ENCODE measurements at places on chromosomes 11 and 22.

DNA sequence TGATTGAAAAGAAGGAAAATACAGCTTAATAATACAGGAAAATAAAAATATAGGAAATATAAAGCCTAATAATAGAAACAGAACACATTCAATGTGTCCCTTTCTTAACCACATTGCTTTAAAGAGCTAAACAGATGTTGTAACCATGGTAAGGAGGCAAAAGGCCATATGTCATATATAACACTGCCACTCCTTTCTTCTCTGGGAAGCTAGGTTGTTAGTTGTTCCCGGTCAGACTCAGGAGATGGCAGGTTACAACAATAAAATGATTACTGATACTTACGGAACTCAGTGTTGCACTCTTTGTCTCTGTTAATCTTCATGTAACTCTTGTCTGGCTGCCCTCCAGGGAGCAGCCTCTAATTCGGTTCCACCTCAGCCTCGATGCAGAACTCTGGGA is 134.7 kb upstream of the PGR start:
- H3K27me3 ChIP-seq: no peaks in the 10 kb centered on the region
- H3K27ac ChIP-seq: no peak overlapping the region
- H3K36me3 ChIP-seq: no peaks in the 10 kb centered on the region
- H3K4me3 ChIP-seq: no peak overlapping the region

DNA sequence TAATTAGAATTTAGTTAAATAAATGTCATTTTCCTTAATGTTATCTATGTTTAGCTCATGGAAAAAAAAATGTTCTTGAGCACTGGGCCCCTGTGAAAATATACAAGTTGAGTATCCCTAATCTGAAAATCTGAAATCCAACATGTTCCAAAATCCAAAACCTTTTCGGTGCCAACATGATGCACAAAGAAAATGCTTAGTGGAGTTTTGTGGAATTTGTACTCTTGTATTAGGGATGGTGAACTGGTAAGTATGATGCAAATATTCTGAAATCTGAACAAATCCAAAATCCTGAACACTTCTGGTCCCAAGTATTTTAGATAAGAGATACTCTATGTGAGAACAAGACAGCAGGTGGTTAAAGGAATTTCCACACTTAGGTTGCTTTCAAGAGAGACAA is 44.5 kb downstream of the TCP11L1 start:
- H3K27ac ChIP-seq: no peak overlapping the region
- no peaks in the 10 kb centered on the region for H3K27me3 ChIP-seq
- no peak overlapping the region for H3K4me3 ChIP-seq
- no peaks in the 10 kb centered on the region for H3K4me1 ChIP-seq

DNA sequence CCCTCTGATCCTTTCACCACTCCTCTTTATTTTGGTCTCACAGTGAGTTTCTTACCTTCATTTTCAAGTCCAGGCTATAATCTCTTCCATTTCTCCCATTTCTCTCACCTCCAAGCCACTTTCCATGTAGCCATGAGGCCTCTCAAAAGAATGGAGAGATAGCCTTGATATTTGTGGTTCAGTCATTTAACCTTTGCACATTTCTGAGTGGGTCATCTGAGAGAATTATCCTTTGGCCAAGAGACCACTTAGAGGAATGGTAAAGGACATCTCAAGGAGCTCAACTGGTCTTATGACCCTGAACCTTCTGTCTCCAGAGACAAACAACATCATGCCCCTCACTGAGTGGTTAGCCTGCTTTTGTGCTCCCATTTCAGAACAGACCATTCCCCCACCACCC is 121.1 kb downstream of the KIRREL3 start:
- no peak overlapping the region for H3K4me3 ChIP-seq
- no peaks in the 10 kb centered on the region for H3K4me1 ChIP-seq
- no peaks in the 10 kb centered on the region for H3K36me3 ChIP-seq

DNA sequence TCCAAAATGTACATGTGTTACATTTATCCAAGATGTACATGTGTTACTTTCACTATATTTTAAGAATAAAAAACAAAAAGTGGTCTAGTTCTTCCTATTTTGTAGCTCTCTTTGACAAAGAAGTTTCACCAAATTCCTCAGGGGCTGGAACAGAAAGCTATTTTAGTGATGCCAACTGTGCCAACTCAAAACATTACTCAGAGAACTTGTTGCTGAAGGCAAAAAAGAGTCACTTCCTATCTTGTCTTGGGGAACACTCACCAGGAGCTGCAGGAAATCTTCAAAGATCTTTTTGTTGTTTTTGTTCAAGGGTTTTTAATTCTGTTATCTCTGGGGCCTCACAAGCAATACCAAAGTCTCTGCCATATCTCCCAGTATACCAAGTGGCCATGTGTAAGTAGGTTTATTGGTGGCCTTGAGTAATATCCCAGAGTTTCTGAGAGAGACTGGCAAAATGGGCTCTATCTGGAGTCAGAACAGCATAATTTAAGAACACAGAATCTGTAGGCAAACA is 13.6 kb upstream of the EED start:
- H3K4me3 ChIP-seq: no peak overlapping the region
- DNase-seq: no peak
- H3K27me3 ChIP-seq: no peaks in the 10 kb centered on the region
- no peak overlapping the region for H3K27ac ChIP-seq
- H3K36me3 ChIP-seq: no peaks in the 10 kb centered on the region

DNA sequence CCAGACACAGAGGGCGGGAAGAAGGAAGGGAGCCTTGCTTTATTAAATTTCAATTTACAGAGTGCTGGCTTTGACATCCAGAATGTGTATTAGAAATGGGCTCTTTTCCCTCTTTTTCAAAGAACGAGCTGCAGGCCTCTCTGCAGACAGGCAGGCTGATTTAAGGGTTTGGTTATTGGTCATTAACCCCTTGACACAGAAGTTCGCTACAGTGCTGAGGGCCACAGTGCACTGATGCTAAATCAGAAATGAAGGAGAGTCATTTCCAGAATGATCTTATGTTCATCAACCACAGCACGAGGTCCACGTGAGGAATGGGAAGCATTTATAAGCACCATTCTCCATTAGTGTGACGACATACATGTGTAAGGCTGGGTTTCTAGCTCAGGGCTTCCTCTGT is 51.8 kb downstream of the CSNK2A3 start:
- no peak overlapping the region for H3K4me3 ChIP-seq
- H3K36me3 ChIP-seq: no peaks in the 10 kb centered on the region
- H3K4me1 ChIP-seq: no peaks in the 10 kb centered on the region
- H3K27ac ChIP-seq: no peak overlapping the region

DNA sequence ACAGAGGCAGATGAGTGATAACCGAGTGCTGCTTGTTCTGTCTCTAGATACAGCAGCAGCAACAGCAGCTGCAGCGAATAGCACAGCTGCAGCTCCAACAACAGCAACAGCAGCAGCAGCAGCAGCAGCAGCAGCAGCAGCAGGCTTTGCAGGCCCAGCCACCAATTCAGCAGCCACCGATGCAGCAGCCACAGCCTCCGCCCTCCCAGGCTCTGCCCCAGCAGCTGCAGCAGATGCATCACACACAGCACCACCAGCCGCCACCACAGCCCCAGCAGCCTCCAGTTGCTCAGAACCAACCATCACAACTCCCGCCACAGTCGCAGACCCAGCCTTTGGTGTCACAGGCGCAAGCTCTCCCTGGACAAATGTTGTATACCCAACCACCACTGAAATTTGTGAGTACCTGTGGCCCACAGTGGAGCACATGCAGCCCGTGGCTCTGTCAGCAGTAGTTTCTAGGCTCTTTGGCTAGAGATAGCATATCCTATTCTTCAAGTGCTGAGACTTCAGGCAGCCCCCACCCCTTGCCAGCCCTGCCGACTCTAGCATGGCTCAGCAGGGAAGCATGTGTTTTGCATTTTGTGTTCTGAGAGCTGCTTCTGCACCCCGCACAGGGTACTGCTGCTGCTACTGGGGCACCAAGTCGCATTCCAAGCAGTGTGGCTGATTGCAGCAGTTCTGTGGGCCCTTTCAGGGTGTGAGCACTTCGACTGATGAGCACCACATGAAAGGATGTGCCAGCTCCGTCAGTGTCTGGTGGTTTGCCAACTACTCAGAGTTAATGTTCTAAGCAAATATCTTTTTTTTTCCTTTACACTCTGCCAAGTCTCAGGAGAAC is 59.2 kb downstream of the MED15 start:
- peaks cover 84% of the 10 kb centered on the region for H3K4me1 ChIP-seq
- H3K4me3 ChIP-seq: peak overlapping the region; percentile 65
- DNase-seq: no peak
- peaks cover 83% of the 10 kb centered on the region for H3K36me3 ChIP-seq

DNA sequence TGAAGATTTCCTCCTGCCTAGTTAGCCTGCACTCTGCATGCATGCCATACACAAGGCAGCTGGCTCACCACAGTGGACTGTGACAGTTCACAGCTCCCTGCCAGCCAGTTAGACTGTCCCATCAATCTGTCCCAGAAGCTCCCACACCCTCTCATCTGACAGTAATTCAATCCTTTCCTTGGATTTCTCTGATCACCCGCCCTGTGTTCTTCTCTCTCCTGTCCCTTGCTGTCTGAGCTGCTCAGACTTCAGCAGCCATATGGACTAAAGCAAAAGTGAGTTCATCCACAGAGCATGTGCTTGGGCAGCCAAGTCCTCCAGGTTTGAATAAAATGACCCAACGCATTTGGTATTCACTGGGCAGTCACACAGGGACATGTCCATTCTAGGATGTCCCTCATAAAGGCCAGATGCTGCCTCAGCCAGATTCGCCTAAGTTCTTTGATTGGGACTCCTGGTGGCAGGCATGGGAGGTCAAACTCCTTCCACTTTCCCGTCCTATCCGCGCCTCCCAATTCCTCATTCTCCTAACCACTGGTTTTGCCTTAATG is 54.5 kb upstream of the ZBTB44 start:
- no peak overlapping the region for H3K4me3 ChIP-seq
- H3K36me3 ChIP-seq: no peaks in the 10 kb centered on the region
- H3K27ac ChIP-seq: no peak overlapping the region
- DNase-seq: no peak

- no peaks in the 10 kb centered on the region for H3K36me3 ChIP-seq
- DNase-seq: no peak
- no peak overlapping the region for H3K27ac ChIP-seq
Observed at GRCh38 chr22:36432592-36433317, 45.0 kb upstream of the MYH9 start.

GRCh38 chr22:41550952-41551491 is 6.8 kb upstream of the POLR3H start:
- H3K4me1 ChIP-seq: no peaks in the 10 kb centered on the region
- no peaks in the 10 kb centered on the region for H3K36me3 ChIP-seq
- H3K4me3 ChIP-seq: no peak overlapping the region

Measured in T-helper 2 cell treated with Interferon-gamma antibody and Interleukin-4, amounts not matched to agents 5 μg/mL and 100 μg/mL, for 36 hours (primary cell).